ENCODE measurements at places on chromosomes 11 and 22.

DNA sequence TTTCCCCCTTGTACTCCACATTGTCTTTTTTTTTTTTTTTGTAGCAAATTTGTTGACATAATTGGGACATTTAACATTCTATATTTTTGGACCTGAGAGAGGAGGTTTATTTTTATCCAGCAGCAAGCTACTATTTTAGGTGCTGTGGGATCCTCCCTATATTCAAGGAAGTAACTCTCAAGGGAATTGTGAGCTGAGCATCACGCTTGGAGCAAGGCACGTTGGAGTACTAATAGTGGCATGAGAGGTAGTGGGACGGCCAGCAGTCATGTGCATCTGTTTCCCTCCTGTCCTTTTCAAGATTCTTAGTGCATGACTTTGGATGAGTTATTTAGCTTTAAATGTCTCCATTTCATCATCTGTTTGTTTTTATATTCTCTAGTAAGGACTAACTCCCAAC, 52.3 kb downstream of the EXT2 start:
- no peak for DNase-seq

- no peak for DNase-seq
These were observed 72.7 kb downstream of the IGLL5 start for GRCh38 chr22:22960307-22960706.

GRCh38 chr11:88508759-88509581, 171.4 kb upstream of the CTSC start:
- DNase-seq, result peak; percentile 52

DNA sequence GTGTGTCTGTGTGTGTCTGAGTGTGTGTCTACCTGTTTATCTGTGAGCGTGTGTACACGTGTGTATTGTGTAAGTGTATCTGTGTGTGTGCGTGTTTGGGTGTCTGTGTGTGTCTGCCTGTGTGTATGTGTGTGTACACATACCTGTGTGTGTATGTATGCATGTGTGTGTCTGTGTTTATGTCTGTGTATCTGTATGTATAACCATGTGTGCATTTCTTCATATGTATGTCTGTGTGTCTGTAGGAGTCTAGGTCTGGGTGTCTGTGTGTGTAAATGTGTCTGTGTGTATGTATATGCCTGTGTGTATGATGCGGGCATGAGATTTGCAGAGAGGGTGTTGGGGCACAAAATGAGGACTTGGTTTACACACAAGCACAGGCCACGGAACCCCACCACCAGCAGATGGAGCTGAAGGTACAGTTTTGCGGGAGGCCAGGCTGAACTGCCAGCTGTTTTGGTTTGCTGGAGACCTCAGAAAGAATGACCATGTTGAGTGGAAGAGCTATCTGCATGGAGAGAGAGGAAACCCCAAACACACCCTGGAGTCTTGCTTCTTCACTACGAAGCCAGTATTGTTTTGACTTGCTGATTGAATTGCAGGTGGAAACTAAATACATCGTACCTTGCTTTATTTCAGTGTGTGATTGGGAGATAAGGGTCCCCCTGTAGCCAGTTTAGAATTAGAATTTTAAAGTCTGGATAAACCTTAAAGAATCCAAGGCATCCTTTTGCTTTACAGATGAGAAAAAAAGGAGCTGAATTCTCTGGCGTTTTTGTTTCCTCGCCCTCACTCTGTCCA, 497.2 kb downstream of the NTM start:
- peak; percentile 73 for DNase-seq

- DNase-seq, result no peak
These were observed 5.4 kb upstream of the POU2AF1 start for GRCh38 chr11:111384494-111384893.

GRCh38 chr11:13929395-13929891, 33.1 kb upstream of the SPON1 start:
- DNase-seq, result no peak

- no peak for DNase-seq
These were observed 62.9 kb downstream of the RCN1 start for GRCh38 chr11:32153747-32154146.

GRCh38 chr11:2203440-2204259, 32.0 kb upstream of the TH start:
- DNase-seq, result no peak

GRCh38 chr11:131932584-131933325, 562.3 kb downstream of the NTM start:
- no peak for DNase-seq

DNA sequence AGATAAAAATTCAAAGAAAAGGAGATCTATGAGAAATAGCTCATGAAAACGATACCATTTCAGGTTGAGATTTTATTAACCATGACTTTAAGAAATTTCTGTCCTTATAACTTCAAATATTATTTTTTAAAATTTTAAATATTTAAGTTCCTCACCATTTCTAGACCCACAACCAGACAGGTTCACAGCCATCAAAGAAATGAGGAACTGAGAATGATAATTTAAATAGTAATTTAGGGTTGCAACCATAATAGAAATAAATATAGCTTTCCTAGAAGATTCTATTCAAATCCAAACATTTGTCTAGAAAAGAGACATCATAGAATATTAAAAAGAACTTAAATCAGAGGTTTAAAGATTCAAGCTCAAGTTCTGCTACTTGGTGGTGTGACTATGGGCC, 5.9 kb upstream of the VWA5A start:
- no peak for DNase-seq

DNA sequence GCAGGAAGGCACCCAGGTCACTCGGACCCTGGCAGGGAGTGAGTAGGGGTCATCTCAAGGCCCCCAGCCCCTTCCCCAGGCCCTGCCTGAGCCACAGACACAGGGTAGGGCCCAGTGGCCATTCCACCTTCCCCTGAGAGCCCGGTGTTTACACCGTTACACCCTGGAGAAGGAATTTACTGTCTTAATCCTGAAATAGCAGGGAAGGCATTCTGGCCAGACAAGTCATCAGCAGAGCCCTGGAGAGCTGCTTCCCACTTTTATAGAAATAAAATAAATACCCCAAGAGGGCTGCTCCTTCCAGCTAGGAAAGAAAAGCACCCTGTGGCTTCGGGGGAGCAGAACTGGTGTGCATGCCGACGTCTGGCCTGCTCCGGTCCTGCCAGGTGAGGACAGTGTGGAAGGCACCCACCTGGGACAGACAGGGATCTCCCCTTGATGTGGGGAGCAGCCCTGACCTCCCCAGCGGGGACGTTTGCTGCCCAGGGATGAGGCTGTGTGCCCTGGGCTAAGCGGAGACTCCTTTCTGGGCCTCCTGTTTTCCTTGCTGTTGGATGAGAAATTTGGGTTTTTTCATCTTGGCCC, 180.0 kb downstream of the MN1 start:
- DNase-seq, result no peak

- DNase-seq, result no peak
These were observed 76.1 kb upstream of the UCP3 start for GRCh38 chr11:74084796-74085541.

GRCh38 chr22:21726650-21727049, 8.9 kb downstream of the YPEL1 start:
- no peak for DNase-seq

- no peak for DNase-seq
These were observed 20.1 kb downstream of the ADA2 start for GRCh38 chr22:17199003-17199731.

GRCh38 chr11:112614605-112615004, 346.6 kb upstream of the NCAM1 start:
- no peak for DNase-seq

DNA sequence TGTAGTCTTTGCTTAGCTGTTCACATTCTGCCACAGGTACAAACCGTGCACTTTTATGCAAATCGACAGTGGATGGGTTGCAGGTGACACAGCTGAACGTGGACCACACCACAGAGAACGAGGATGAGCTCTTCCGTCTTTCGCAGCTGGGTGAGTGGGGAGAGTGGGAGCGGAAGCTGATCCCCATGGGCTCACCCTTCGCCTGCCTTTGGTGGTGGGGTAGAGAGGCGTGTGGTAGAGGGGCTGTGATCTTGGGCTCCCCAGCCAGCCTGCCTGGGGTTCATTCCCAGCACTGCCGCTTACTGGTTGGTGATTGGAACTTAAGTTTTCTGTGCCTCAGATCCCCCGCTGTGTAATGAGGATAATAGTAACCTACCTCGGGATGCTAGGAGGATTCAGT, 19.1 kb downstream of the TAB1 start:
- peak; percentile 55 for DNase-seq

DNA sequence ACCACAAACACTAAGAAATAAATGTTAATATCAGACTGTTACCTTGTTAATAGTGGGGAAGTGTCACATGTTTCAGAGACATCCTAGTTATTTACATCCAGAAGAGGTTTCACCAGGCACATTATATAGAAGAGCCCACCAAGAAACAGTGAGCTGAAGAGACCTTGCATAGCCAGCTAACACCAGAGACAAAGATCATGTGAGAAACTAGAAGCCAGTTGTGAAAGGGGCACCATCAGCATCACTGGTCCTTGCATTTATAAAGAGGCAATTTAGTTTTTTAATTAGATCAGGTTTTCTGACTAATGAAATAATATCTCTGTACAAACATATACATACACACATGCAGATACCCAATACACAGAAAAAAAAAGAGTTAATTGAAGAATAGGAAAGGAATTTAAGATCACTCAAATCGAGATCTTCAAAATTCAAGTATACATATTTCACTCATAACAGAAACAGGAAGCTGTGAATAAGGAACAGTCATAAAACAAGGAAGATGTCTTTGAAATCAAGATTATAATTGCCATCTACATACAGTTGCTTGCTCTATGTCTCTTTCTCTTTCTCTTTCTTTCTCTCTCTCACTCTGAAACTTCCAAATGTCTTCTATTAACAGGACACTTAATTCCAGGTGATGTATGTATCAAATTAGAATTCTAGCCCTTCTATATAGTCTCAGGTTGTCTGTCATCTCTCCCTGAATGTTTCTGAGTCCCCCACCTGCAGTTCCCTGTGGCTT, 348.7 kb downstream of the ETS1 start:
- no peak for DNase-seq

DNA sequence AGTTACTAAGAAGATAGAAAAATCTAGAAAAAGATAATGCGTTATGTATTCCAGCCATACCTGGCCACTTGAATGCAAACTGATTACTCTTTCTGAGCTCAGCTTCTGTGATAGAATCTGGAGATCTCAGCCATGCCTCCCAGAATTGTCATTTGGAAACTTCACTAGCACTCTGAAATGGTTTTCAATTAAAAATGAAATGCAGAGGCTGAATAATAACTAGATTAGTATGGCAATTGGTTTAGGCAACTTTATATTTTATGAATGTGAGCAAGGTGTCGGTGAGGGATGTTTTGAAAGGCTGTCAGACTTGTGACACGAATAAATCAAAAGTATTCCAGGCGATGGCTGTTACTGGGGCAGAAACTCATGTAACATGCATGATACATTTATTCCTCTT, 128.8 kb upstream of the SORL1-AS1 start:
- no peak for DNase-seq

GRCh38 chr11:64998690-64999431, 2.1 kb upstream of the BATF2 start:
- no peak for DNase-seq

- no peak for DNase-seq
These were observed 35.9 kb downstream of the MYO18B start for GRCh38 chr22:25777870-25778269.

GRCh38 chr11:126809514-126810289, 190.9 kb downstream of the KIRREL3 start:
- DNase-seq, result no peak

DNA sequence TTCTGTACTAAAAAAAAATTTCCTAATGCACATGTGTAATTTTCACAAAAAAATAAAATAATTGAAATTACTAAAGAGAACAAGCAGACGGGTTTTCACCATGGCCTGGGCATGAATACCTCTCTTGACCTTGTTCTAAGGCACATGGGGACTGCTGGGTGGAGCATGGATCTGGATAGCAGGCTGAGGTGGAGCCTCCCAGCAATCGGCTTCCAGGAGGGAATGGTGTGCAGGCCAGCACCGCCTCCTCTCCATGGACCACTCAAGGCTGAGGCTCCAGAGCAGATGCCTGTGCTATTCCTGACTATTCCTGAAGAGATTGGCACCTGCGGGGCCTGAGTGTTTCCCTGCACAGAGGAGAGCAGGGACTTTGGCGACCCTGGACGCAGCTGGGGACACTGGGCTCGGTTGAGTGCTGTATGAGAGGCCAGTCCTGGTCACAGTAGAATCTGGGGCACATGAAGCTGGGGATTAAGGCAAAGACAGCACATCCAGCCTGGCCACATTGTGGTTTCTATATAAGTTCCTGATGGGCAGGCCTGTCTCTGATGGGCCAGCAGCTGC, 963.6 kb downstream of the BRD1 start:
- no peak for DNase-seq

- DNase-seq, result no peak
These were observed 434 bp downstream of the BANF1 start for GRCh38 chr11:66002648-66003225.

DNA sequence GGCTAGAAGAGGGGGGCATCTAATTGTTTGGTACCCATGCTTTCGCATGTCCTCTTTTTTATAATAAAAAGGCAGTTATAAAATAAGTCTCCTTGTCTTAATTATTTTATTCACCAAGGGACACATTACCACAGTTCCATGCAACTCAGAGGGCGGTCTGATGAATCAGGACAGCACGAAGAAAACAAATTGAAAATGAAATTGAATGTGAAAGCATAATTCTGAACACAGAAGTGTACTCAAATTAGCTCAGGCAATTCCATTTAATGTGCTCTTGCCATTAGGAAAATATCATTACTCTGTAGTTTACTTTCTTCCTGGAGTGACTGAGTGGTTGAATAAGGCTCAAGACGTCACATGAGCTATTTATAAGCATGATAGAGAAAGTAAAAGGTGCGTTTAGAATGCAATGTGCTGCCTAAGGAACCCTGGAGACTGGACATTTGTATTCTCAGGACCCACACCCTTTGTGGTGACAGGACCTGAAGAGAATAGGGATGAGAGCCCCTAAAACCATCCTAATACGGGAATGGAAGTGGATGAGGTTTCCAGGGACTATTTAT, 59.6 kb downstream of the MTNR1B start:
- DNase-seq, result no peak

GRCh38 chr22:36136475-36136874, 24.1 kb downstream of the APOL3 start:
- peak; percentile 70 for DNase-seq

GRCh38 chr11:24181395-24182047, 315.3 kb upstream of the LUZP2 start:
- no peak for DNase-seq

DNA sequence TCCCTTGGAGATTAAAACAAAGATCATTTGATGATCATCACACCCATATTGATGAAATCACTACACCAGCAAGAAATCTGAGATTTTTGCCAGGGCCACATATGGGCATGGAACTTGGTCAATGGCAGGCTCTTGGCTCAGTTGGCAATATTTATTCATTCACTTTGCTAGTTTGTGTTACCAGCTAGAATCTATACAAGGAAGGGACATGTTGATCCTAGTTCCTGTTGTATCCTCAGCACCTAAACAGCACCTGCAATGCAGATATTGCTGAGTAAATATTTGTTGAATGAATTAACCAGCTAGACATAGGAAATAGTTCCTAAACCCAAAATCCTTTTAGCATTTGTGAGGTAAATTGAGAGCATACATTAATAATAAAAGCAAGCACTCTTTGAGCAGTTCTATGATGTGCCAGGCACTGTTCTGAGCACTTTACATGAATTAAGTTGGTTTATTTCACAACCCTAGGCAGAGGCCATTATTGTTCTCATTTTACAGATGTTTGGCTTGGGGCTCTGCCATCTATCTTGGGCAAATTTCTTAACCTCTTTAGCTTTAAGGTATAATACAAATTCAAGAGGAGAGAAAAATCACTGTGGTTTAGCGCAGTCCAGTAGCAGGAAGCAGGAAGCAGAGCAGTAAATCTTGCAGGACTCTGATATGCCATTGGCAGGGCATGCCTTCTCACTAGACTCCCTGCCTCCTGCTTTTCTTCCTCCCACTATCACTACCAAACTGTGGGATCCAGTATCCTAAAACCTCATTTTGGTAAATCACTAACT, 1.6 kb downstream of the TRIM68 start:
- no peak for DNase-seq
